Globus pallidus (tissue), 1 donor: ENCODE measurements at places on chromosomes 2 and 18.

- DNase-seq = no peak
These were observed 72.1 kb downstream of the UBE2E3 start for GRCh38 chr2:181052523-181052891.

- DNase-seq = no peak
These were observed 270.7 kb downstream of the TCF4 start for GRCh38 chr18:55317324-55317723.

GRCh38 chr18:72542984-72543356, 1.2 kb downstream of the CBLN2 start:
- DNase-seq = no peak

DNA sequence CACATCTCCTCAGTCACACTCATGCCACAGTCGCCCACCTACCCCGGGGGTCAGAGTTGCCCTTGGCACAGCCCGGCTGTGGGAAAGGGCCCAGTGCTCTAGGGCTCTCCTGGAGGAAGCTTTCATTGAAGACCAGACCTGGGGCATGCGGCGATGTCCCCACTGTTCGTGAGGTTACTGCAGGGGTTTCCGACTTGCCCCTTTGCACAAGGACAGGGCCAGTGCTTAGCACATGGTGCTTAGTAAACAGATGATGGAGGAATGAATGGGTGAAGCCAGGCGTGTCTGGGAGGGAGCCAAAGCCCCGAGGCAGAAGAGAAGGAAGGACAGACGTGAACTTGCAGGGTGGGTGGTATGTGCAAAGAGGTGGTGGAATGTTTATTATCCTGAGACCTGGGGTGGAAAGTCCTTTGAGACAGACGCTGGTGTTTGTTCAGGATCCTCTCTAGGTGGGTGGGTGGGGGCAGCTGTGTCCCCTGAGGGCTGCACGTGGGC, 205.9 kb upstream of the ARL4C start:
- no peak for DNase-seq

DNA sequence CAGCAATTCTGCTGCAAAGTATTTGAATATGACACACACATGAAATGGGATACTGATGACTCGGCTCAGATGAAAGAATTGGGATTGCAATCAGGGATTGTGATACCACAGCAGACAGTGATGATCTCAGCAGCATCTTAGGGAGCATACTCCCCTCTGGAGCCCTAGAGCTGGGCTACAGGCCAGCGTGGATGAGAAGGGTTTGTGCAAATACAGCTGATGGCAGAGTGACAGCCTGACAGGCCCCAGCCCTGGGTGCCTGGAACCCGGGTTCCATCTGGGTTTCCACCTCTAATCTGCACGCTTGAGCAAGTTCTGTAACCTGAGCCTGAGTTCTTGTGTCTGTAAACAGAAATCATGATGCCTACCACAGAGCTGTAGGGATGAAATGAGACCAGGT, 418.0 kb downstream of the LRATD1 start:
- peak; percentile 18 for DNase-seq

DNA sequence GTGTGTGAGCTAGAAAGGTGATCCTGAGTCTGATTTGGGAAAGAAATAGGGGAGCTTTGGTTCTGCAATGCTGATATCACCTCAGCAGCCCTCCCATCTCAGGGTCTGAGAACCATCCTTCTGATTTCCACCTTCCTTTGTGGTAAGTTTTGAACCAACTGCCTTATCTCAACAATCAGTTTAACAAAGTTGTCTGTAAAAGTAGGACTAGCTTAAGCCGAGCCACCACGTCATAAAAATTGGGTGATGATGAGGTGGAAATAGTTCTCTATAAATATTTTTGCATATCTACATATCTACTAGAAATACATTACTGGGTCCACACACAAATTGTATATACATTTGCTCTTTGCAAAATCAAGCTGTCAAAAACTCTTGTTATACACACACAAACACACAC, 1.1 kb downstream of the SULT1C4 start:
- no peak for DNase-seq

- DNase-seq = no peak
These were observed 29.1 kb upstream of the RAB11FIP5 start for GRCh38 chr2:73141896-73142295.

GRCh38 chr2:216752855-216753505, 57.6 kb upstream of the IGFBP5 start:
- no peak for DNase-seq

DNA sequence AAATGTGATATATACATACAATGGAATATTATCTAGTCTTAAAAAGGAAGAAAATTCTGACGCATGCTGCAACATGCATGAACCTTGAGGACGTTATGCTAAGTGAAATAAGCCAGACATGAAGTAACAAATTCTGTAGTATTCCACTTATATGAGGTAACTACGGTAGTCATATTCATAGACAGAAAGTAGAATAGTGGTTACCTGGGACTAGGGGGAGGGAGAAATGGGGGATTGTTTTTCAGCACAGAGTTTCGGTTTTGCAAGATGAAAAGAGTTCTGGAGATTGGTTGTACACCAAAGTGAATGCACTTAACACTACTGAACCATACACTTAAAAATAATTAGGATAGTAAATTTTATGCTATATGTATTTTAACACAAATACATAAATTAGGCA, 215.9 kb upstream of the FBXO11 start:
- DNase-seq = no peak

DNA sequence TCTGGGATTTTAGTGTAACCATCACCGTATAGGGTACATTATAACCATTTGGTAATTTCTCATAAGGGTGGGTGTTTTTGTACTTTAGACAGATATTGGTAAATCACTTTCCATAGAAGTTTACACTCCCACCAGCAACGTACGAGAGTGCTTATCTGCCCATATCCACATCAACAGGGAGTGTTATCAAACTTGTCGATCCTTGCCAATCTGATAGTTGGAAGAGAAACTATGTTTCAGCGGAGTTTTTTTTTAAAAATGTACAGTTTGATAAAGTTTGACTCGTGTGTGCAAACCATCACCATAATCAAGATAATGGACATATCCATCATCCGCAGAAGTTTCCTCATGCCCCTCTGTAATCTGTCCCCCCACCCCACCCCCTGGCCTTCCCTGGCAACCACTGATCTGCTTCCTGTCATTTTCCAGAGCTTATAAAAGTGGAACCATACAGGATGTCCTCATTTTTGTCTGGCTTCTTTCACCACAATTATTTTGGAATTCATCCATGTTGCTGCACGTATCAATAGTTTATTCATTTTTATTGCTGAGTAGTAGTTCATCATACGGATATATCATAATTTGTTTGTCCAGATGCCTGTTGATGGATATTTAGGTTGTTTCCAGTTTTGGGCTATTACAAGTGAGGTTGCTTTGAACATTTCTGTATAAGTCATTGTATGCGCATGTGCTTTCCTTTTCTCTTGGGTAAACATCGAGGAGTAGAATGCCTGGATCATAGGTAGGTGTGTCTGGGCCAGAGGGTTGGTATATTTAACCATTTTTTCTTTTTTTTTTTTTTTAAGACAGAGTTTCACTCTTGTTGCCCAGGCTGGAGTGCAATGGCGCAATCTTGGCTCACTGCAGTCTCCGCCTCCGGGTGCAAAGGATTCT, 18.6 kb downstream of the GLI2 start:
- DNase-seq = no peak

GRCh38 chr18:74609535-74609934, 11.9 kb downstream of the ZNF407 start:
- no peak for DNase-seq

GRCh38 chr2:41934329-41934958, 113.4 kb upstream of the PKDCC start:
- no peak for DNase-seq

- DNase-seq = no peak
These were observed 945.1 kb upstream of the PIK3C3 start for GRCh38 chr18:41009926-41010325.

DNA sequence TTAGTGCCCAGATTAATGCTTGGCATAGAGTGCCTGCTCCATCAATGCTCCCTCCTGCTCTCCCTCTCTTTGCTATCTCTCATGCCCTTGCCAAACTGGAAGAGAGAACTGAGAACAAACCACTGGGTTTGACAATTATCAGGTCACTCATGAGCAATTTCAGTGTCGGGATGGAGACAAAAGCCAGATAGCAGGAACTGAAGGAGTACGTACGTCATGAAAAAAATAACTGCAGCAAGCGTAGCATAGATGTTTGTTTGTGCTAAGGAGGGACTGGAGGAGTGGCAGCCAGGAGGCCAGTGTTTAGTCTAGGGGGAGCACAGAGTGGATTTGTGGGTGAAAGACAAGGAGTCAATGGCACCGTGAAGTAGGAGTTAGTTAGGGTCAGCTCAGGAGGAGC, 113.3 kb downstream of the POLE4 start:
- DNase-seq = no peak

DNA sequence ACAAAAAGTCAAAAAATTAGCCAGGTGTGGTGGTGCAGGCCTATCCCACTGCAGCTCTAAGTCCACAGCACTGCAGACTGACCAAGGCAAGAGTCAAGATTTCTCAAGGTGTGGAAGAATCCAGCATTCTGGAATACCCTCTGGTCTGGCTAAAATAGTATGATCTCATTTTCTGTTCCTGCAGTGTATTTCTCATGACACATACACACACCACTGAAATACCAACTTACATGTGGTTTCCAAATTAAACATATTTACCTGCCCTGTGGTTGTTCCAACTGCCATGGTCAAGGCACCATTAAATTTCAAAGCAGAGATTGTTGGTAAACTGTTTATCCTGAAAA, 30.9 kb downstream of the NOL10 start:
- DNase-seq = no peak

DNA sequence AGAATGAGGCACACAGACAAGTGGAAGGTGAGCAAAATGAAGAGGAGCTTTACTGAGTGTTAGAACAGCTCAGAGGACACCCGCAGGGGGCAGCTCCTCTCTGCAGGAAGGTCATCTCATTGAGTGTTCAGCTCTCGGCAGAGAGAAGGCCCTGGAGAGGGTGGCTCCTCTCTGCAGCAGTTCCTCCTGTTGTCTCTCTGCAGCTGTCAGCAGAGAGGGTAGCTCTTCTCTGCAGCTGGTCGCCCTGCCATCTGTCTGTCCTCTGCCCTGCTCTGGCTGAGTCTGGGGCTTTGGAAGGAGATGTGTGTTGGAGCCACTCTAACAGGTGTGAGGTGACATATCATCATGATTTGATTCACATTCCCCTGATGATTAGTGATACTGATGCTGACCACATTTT, 6.8 kb upstream of the SNTG2 start:
- DNase-seq = no peak

DNA sequence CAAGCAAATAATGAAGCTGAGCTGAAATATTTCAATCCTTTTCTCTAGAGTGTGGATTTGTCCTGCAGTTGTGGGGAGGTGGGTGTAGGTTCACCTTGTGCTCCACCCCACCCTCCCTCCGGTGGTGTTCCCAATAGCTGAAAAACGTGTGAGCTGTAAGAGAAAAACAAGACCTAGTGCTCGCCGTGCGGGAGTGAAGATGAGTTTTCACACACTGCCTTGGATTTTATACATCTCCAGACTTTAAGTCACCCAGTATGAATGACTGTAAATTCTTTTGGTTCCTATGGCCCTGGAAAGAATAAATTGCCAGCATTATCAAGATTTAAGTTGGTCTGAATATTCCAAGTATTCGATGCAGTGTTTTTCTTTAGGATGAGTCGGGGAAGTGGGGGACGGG, 1.9 kb upstream of the SOX11 start:
- DNase-seq = no peak

- DNase-seq = no peak
These were observed 89.9 kb downstream of the NOL10 start for GRCh38 chr2:10599921-10600320.

DNA sequence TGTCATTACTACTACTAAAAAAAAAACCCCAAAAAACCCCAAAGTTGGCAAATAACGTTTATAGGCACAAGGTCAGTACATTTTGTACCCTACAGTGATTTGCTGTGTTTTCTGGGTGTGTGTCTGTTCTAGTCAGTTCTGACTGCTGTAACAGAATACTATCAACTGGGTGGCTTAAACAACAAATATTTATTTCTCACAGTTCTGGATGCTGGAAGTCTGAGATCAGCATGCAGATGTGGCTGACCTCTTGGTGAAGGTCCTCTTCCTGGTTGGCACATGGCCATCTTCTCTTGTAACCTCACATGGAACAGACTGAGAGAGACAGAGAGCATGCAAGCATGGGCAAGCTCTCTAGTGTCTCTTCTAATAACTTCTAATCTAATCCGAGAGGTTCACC, 103.1 kb downstream of the CERS6 start:
- DNase-seq = no peak

DNA sequence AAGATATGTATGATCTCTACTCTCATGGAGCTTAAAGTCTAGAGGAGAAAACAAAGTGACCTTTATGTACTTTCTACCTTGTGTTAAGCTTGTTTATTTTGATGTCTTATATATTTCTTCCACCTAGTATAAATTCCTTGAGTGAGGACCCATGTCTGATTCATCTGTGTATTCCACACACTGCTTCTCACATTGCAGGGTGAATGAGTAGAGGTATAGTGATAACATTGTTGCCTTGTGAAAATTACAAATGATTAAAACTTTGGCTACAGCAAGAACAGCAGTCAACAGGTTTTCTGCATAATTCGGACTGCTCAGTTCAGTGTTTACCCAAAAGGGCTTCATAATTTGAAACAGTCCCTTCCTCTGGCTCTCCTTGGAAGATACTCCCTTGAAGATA, 36.3 kb downstream of the AOX1 start:
- DNase-seq = no peak

- DNase-seq = no peak
These were observed 135.8 kb downstream of the IKZF2 start for GRCh38 chr2:213015387-213016165.

DNA sequence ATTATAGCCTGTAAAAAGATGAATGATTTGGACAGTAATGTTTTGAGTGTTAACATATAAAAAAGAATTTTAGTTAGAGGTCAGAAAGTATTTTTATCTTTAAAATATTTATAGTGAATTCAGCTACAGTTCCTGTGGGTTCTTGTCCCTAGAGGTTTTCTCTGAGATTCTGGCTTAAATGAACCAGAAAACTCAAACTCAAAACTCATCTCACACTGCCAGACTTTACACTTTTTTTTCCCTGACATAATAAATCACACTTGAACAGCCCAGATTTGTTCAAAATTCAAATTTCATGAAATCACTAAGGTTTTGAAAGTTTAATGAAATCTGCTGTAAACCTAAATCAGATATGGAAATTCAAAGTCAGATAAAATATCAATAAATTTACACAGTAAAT, 92.3 kb downstream of the KCNH7 start:
- no peak for DNase-seq

GRCh38 chr2:53535234-53535840, 232.3 kb upstream of the CHAC2 start:
- peak; percentile 60 for DNase-seq

DNA sequence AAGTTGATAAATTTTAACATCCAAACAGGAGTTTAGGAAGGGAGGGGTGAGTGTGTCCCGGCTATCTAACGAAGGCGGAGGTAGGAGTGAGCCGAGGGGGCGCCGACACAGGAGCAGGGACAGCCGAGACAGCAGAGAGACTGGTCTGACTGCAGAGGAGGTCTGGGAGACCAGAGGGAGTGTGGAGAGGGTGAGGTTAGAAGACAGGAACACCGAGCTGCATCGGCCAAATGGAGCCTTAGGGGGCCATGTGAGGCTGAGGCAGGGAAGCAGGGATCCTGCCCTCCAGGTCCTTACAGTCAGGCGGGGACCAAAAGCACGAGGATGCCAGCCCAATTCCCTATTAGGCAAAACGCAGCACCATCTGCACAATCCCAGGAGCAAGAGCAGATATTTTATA, 67.0 kb downstream of the SFXN5 start:
- DNase-seq = no peak

- DNase-seq = no peak
These were observed 418.4 kb downstream of the NUP35 start for GRCh38 chr2:183542606-183543005.

GRCh38 chr2:159030674-159031380, 62.4 kb downstream of the TANC1 start:
- DNase-seq = no peak

- no peak for DNase-seq
These were observed 5.3 kb downstream of the CRIM1 start for GRCh38 chr2:36360834-36361233.
